ENCODE measurements at places on chromosomes 11 and 22.
A peak's percentile ranks its signal among the peaks of the same experiment; 100 is the strongest.

DNA sequence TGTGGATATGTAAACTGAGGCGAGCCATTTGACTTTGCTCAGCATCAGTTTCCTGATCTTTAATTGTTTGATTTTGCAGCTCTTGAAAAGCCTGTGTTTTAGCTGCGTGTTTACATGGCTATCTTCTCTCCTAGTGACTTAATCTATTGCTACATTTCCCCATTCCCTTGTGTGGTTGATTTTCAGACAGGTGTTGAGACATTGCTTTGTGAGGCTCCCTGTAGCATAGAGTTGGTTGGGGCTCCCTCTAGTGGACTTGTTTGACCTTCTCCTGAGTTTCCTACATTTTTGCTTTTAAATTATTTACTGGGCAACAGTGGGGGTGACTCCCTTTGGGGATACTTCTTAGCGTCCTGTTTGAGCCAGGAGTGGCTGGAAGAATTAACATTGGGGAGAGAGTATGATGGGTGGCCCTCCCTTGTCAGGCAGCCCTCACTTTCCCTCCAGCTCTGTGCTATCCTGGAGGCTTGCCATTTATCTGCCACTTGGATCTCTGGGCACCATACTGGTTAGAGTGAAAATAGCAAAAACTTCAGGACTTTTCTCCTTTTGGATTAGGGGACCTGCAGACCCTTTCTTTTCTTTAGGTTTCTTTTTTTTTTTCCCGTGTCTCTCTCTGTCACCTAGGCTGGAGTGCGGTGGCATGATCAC is 9.2 kb upstream of the CBL start:
- DNase-seq = peak; percentile 92

DNA sequence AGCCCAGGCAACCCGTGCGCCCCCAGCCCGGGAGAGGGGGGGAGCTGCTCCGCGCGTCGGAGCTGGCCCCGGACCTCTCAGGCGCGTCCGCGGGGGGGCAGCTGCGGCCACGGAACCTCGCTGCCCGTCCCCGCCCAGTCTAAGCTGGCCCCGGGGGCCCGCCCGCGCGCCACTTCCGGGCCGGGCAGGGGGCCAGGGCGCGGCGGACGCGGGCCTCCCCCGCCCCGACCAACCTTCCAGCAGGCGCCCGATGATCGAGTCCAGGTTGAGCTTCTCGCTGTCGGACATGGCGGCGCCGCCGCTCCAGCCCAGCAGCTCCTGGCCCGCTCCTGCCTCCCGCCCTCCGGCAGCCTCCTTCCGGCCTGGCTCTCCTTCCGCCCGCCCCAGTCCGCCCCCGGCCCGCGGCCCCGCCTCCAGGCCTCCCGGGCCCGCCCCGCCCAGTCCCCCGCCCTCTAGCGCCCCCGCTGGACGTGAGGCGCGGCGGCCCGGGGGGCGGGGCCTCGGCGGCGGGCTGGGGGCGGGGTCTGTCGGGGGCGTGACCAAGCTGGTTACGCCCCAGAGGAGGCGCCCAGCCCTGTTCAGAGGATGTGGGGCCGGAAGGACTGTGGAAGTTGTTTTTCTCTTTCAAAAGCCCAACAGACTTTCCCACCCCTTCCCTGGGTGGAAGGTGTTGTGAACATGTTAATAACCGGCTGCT is at the start of gene PPP1CA:
Gene PPP1CA (minus strand): TSS at position 364 of the 697 bp plus-strand sequence. CDS start 76 bp downstream, at position 288.
- peak; percentile 89 for DNase-seq

- peak; percentile 36 for DNase-seq
Observed at GRCh38 chr22:41367039-41367679, 14.6 kb upstream of the TEF start.

- DNase-seq = no peak
Observed at GRCh38 chr11:2762031-2762380, 62.2 kb upstream of the KCNQ1OT1 start.

- peak; percentile 67 for DNase-seq
Observed at GRCh38 chr11:103055221-103055890, 36.6 kb downstream of the DCUN1D5 start.

DNA sequence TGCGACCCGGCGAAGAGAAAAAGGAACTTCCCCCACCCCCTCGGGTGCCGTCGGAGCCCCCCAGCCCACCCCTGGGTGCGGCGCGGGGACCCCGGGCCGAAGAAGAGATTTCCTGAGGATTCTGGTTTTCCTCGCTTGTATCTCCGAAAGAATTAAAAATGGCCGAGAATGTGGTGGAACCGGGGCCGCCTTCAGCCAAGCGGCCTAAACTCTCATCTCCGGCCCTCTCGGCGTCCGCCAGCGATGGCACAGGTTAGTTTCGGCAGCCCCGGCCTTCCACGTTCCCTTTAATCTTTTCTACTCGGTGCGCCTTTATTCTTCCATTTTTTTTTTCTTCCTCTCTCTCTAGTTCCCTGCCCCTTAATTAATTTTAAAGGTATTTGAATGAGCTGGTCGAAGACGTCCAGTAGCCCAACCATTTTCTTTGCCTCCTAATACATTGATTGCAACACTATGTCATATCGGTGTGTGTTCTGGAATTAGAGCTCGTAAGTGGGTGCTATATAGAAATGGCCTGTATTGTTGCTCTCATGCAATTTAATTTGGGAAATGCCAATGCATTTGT is 537 bp downstream of the EP300 start:
- peak; percentile 69 for DNase-seq

DNA sequence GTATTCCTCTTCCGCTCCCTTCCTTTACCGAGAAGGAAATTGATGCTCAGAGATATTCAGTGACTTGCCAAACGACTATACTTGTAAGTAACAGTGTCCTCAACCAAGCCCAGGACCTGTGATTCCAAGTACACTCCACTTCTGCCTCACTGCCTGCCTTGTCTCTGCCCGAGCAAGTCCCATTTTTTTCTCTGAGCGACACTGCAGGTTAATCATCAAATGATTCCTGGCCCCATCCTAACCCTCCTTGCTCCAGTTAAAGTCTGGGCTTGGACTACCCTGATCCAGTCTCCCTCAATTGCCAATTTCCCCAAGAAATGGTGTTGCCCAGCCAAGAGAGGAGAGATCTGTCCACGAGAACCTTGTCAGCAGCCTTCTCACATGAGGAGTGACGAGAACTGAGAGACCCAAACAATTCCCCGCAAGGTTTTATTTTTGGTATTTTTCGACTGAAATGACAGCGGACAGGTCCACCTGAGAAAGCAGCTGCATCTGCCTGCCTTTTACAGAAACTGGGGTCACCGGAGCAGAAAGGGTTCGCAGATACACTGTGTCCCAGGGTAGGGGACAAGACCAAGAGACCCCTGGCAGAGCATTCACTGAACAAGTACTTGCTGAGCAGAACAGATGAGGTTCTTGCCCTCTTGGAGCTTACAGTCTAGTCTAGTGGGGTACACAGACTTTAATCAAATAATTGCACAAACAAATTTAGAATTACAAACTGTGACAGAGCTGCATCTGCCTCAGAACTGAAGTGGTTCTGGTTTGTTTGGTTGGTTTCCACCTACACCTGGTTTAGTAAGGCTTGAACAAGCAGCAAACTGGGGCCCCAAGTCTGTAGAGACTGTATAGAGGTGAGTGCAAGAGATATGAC is 11.4 kb downstream of the POU2AF1 start:
- peak; percentile 62 for DNase-seq

DNA sequence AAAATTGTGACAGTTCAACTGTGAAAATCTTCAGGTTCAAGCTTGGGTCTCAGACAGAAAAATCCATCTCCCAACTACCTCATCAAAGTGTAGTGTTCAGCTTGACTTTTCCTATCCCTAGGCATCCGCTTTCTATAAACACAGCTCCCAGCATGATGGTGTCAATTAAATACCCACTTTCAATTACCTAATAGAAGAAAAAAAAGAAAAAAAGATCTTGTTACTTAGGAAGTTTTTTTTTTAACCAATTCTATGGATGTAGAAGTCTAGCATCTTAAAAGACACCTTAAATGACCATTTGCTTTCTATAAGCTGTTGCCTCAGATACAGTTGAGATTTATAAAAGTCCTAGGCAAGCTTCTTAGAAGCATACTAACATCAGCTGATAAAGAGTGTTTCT is 244.1 kb upstream of the MTNR1B start:
- no peak for DNase-seq

DNA sequence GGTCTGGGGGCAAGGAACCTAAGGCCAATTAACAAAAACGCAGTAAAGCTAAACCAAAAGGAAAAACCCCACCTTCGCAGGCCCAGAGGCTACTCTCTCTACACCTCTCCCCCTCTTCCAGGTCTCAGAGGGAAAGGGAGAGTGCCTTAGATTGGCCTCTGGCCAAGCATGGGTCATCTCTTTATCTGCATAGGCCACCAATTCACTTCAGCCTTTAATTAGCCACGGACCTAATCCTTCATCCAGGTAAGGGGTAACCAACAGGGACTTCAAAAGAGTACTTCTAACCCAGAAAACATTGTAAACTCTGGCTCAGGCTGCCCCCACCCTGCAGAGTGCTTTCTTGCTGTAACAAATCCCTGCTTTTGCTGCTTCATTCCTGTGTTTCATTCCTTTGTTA is 9.4 kb downstream of the VSTM5 start:
- no peak for DNase-seq

- DNase-seq = no peak
Observed at GRCh38 chr22:40509401-40510134, 127.0 kb downstream of the MRTFA start.

- no peak for DNase-seq
Observed at GRCh38 chr11:66479394-66480116, 679 bp upstream of the DPP3 start.

GRCh38 chr11:45663486-45664375 is 1.7 kb downstream of the CHST1 start:
- no peak for DNase-seq

GRCh38 chr11:73154178-73154577 is 12.1 kb upstream of the FCHSD2 start:
- peak; percentile 82 for DNase-seq

- no peak for DNase-seq
Observed at GRCh38 chr22:27836181-27836580, 34.6 kb upstream of the MN1 start.

- DNase-seq = no peak
Observed at GRCh38 chr11:69442807-69443137, 38.7 kb upstream of the LINC01488 start.

DNA sequence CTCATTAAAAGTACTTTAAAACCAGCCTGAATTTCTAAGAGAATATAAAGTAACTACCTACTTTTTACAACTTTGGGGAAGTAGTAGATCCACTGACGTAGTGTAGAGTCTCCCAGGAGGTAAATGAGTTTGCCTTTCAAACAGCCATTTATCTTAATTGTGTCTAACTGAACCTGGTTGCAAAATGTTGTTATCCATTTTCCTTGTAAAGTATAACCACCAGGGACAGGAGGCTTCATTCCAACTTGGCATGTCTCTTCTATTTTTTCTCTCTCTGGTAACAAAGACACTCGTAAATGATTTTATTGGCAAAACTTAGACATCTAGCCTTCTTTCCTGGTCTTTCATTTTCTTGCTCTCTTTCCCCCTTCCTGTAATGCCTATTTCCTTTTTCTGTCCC is 36.9 kb downstream of the NXPE1 start:
- DNase-seq = no peak

GRCh38 chr11:88042238-88042637 is 133.0 kb downstream of the RAB38 start:
- no peak for DNase-seq

- peak; percentile 79 for DNase-seq
Observed at GRCh38 chr22:20606041-20606783, 98.8 kb downstream of the MED15 start.

GRCh38 chr11:30914143-30914762 is 328.1 kb upstream of the MPPED2 start:
- peak; percentile 59 for DNase-seq

DNA sequence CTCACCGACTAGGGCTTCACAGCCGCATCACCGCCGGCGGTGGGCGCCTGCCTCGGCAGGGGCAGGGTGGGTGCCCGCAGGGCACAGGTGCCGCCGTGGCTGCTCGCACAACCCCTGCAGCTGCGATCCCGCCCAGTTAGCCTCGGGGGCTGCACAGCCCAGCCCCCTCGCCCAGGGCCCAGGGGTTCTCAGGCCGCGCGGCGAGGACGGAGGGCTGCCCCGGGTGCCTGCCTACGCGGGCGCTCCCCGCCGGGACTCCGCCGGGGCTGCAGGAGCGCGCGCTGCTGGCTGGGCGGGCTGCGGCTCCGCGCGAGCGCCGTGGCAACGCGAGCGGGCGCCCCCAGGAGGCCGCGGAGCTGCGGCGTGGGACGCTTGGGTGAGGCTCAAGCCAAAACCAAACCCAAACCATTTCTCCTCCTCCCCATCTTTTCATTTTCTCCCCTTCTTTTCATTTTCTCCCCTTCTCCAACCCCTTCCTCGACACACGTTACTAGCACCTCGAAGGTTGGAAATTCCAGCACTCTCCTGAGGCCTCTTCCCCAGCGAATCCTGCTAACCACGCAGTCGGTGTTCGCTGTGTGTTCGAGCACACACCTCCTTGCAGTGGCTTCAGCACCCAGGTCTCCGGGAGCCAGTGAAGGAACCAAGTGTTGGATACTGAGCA is at the start of gene MICAL3:
Gene MICAL3 (minus strand): TSS at position 286 of the 664 bp plus-strand sequence. CDS start 117,749 bp downstream, outside the sequence.
- peak; percentile 75 for DNase-seq

DNA sequence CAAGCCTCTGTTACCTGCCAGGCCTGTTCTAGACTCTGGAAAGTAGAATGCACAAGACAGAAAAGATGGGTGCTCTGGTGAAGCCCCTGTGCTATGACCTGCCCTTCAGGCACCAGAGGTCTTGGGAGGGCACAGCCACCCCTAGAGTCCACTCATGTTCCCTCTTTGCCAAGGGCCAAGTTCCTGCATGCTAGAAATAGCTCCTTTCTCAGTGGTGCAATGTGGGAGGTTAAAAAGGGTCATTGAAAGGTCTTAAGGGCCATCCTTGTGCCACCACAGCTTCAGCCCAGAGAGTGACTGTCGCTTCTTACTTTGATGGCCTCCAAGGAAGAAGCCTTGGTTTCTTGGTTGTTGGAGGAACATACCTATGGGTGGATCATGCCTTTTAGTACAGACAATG is 84.6 kb upstream of the PARVA start:
- no peak for DNase-seq

DNA sequence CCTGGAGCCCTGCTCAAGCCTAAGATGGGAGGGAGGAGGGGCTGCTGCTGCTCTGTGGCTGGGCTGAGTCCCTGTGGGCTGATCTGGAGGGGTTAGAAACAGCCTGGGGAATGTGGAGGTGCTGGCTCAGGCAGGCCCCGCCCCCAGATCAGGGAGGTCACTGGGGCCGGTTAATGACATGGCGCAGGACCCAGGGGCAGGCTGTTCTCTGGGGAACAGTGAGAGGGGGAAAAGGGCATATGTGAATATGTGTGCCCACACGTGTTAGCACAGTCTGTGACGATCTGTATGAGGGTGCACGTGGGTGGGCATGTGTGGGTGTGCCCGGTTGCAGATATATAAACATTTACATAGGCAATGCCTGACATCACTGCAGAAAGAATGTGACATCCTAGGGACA is 143.5 kb downstream of the MIAT start:
- no peak for DNase-seq

DNA sequence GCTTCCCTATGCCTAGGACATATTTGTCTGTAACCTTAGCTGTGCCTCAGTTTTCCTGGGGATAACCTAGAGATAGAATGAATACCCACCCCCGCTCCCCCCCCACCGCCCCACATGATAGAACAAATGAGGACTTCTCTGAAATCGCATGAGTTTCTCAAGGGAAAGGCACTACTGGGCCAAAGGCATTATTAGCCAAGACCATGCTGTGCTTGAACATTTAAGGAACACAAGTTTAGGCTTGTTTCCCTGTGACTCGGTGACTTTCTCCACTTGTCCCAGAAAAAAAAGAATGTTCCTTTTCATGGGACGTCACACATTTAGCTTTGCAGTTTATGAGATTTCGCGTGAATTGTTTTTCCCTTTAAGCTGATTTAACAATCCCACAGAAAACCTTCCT is 51.4 kb upstream of the CRTAM start:
- DNase-seq = no peak
